ENCODE measurements at places on chromosomes 7 and 10.

- no peak for DNase-seq
These were observed 56.7 kb downstream of the GNA12 start for GRCh38 chr7:2787251-2787951.

DNA sequence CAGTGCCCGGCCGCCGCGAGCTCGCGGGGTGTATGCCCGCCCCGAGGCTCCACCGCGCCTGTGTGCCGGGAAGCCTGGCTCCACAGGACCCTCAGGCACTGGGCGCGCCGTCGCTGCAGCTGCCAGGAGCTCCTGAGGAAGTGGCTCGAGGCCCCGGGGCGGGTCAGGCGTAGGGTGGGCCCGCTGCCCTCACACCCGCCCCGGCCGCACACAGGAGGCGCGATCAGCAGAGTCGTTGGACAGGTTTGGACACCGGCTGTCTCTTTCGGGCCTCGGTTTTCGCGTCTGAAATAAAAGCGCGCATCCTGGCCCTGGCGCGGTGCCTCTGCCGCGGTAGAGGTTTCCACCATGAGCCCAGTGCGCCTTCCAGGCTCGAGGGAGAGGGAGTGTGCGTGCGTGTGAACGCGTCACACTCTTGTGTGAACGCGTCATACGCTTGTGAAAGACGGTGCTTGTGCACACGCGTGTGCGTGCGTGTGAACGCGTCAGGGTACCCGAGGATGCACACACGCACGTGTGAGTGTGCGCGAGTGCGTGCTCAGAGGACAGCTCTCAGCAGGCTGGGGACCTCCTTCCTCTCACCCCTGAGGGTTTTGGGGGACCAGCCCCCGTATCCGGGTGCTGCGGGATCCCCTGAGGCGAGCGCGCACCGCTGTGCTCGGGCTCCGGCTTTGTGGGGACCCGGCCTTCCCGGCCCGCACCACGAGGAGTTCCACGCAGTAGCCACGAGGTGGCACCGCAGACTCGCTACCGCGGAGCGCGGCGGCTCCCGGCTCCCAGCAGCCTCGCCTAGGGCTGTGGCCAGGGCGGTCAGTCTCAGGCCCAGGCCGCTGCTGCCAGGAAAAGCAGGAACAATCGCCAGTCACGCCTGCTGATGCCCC is 83.8 kb downstream of the BMS1 start:
- peak; percentile 73 for DNase-seq

- no peak for DNase-seq
These were observed 87.4 kb upstream of the SMNDC1 start for GRCh38 chr10:110392121-110392520.

DNA sequence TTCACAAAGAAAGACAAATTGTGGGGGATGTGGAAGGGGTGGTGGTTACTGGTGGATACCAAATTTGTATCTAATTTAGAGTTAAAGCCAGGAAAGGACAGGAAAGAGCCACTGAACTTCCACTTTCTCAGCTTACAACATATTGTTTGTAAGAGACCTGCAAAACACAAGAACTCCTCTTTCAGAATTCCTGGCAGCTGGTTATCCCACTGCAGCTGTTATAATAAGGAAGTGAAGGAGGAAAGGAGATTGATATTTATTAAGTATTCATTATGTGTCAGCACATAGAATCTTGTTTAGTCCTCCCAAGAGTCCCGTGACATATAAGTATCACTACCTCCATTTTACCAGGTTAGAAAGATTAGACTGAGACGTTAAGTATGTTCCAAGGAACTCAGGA is 481.7 kb downstream of the PHTF2 start:
- DNase-seq = no peak

DNA sequence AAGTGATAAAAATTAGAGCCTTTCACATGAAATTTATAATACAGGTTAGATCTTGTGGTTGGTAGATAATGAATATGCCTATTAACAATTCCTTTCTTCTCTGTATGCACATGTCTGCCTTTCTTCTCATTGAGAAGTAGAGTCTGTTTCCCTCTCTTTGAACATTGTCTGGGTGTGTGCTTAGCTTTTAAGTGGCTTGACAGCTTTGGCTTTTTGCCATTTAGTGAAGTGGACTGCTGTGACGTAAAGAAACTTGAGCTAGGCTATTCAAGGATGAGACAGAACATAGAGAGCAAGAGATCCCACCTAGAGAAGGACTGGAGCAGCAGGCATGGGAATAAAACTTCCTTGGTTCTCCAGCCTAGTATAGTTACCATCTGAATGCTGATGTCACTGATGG is 996.7 kb upstream of the CELF2 start:
- DNase-seq = no peak

DNA sequence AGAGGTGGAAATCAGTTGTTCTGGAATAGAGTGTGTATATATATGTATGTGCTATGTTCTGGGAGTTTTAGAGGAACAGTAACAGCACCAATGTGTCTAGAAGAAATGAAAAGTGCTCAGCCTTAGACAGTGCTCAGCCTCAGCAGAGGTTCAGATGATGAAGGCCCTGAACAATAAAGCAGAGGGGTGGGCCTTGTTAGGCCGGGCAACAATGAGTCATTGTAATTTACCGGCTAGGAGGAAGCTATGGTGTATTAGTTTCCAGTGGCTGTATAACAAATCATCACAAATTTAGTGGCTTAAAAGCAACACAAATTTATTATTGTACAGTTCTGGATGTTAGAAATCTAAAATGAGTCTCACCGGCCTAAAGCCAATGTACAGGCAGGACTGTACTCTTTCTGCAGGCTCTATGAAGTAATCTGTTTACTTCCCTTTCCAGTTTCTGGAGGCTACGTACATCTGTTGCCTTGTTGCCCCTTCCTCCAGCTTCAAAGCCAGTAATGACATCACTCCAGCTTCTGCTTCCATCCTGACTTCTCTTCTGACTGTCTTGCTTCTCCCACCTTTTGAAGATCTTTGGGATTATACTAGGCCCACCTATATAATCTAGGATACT is 84.6 kb downstream of the CH25H start:
- no peak for DNase-seq

DNA sequence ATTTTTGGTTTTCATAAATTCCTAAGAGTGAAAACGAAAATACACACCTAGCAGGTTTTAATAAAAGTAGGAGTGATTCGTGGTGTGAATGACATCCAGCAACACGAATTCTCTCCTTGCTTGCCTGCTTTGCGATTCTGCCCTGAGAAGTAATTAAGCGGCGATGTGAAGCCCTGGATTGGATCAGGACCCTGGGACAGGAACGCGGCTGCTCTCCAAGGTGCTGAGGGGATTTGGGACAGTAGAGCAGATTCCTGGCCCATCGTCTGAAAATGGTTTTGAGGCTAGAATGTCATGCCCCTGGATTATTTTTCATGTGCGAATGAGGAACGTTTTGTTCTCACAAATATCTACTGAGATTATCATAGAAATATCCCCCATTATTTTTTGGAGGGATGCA is 7.8 kb downstream of the NPS start:
- DNase-seq = no peak

DNA sequence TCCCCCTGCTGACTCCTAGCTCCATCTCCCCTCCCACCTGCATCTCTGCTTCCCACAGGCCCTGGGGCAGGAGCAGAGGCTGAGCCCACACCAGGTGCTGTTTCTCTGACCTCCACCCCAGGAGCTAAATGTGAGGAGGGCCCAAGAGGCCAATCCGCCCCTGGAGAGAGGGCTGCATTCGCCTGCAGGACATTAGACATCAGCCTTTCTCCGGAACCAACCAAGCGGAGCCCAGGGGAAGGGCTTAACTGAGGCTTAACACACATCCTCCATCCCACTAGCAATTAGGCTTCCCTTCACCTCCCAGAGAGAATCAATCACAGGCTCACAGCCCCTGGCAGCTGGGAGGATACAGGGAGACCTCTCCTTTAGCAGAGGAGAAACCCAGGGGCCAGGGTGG is 50.5 kb downstream of the SH3PXD2A start:
- DNase-seq = no peak

- no peak for DNase-seq
These were observed 54.4 kb downstream of the ESYT2 start for GRCh38 chr7:158774952-158775351.

GRCh38 chr7:135684136-135684535 is 21.8 kb downstream of the STMP1 start:
- DNase-seq = no peak

- no peak for DNase-seq
These were observed 126.2 kb upstream of the LRRN3 start for GRCh38 chr7:110964775-110965174.

DNA sequence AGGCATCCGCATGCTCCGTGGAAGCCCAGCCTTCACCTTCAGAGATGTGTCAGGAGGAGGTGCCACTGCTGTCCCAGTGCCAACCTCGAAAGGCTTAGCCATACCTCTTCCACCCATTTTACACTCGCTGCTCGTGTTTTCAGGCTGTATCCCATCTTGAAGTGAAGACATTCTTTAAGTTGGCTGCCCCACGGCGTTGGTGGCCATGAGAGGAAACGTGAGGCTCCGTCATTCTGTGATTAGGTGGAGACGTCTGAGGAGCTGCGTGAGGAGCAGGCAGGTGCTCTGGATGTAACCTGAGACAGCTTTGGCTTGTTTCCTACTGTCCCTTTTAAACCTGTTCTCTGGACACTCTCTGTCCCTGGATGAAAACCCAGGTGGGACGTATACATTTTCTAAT is 159.9 kb upstream of the RNF32 start:
- DNase-seq = no peak

GRCh38 chr7:86664486-86664885 is 20.8 kb downstream of the GRM3 start:
- peak; percentile 3 for DNase-seq

- DNase-seq = no peak
These were observed 103.6 kb downstream of the SH3PXD2A start for GRCh38 chr10:103751667-103752290.

DNA sequence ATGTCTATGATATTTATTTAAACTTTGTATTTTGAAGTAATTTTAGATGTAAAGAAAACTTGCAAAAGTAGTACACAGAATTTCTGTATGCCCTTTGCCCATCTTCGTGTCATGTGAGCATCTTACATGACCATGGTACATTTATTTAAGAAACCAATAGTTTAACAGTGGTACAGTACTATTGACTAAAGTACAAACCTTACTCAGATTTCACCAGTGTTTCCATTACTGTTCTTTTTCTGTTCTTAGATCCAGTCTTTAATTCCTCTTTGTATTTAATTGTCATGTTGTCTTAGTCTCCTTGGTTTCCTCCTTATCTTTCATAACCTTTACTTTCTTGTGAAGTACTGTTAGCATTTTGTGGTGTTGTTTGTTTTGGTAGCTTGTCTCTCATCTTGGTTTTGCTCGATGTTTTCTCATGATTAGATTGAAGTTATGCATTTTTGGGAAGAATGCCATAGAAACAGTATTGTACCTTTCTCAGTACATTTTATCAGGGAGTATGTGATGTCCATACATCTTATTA is 24.1 kb downstream of the TAX1BP1 start:
- DNase-seq = no peak

DNA sequence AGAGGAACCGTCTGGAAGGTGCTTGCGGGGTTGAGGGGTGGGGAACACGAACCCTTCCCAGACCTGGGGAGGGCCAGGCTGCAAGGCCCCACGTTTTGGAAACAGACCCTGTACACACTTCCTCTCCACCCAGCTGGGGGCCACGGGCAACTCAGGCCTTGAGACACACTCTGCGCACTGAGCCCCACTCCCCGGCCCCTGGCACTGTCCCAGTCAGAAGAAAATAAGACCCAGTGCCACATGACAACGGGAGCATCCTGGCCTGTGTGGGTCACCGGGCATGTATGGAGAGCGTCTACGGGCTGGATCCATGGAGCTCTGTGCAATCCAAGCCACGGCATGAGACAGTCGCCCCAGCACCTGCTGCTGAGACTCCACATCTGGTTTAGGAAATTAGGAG is 63.7 kb downstream of the CARD11 start:
- DNase-seq = no peak

DNA sequence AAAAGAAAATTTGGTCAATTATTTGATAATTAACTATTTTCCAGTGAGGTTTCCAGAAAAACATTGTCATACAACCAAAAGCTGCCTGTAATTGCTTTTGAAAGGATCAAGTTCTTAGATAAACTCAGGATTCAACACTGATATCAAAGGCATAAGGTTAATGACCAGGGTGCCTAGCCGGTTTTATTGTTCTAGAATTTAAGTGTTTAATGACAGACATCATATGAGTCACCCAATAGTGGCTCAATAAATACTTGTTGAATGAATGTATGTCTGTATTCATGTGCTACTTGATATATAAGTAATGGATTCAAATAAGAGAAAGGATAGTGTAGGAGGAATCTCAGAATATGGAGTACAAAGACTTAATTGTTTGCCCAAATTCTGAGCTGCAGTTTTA is 196.1 kb upstream of the LRGUK start:
- no peak for DNase-seq

DNA sequence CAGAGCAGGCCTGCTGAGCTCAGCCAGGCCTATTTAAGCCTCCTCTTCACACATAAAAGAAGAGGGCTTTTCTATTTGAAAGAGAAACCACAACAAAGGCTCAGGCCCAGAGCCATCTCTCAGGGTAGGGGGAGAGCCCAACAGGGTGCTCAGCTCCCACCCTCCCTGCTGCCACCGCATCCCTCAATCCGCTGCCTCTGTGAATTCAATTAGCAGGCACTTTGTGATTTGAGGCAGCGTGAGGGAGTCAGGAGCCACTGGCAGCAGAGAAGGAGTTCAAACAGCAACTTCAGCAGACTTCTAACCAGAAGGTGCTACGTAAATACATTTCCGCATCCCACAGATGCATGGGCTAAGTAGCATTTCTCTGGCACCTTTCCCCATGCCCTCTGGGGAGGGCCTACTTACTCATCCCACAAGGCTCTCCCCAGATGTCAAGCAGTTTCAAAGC is 45.2 kb downstream of the LRRC20 start:
- DNase-seq = no peak

GRCh38 chr10:113047151-113047550 is 97.1 kb downstream of the TCF7L2 start:
- no peak for DNase-seq

GRCh38 chr7:17150018-17150417 is 148.4 kb upstream of the AHR start:
- DNase-seq = no peak

- DNase-seq = no peak
These were observed 16.3 kb upstream of the HNRNPH3 start for GRCh38 chr10:68315582-68315981.

DNA sequence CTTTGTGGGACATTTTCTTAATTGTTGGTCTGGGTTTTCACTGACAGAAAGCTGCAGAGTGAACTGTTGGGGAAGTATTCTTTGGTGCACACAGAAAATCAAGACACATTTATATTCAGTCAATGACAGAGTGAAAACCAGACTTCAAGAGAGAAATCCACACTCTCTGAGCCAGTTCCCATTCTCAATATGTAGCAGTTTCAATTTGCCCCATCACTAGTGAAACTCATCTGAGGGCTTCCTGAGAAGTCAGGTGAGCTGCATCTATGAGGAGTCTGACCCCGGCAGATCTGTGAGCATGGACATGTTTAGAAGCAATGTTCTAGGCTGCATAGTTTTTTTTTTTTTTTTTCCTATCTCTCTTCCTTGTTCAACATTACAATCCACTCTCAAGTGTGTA is 163.7 kb upstream of the AHR start:
- no peak for DNase-seq

- DNase-seq = no peak
These were observed 103.4 kb upstream of the SEMA3D start for GRCh38 chr7:85290269-85290668.

GRCh38 chr7:92268921-92269320 is 23.1 kb downstream of the ANKIB1 start:
- DNase-seq = no peak

Measured in substantia nigra (tissue), 51 donors.